ENCODE measurements at places on chromosomes 12 and 14.

DNA sequence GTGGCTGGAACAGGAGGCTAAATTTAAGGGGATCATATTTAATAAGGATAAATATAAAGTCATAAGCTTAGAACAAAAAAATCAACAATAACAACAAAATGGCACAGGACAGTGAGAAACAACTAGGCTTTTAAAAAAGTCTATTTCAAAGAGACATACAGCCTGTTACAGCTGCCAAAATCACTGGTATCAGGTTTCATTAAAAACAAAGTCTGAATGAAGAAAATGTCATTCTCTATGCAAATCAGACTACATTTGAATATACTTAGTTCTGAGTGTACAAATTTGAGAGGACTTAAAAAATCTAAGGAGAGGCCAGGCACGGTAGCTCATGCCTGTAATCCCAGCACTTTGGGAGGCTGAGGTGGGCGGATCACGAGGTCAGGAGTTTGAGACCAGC lies 44.0 kb downstream of the TFCP2 start:
- DNase-seq: no peak

DNA sequence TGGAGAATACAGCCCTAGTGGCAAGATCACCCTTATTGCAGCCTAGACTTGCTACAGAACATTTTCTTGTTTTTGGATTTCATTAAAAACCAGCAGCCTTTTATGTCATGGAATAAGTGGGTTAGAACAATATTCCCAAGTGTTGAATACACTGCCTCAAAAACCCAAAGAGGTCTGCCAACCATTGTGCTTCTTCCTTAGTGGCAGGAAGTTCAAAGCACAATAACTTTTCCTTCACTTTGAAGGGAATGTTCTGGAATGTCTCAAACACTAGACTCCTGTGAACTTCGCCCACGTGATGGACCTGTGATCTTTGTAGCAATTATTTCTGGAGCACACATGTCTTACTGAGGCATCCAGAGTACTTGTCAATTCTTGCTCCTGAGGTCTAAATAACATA lies 8.5 kb downstream of the SLC17A8 start:
- DNase-seq: no peak

- DNase-seq: no peak
Observed at GRCh38 chr12:110921262-110921661, 883 bp upstream of the MYL2 start.

DNA sequence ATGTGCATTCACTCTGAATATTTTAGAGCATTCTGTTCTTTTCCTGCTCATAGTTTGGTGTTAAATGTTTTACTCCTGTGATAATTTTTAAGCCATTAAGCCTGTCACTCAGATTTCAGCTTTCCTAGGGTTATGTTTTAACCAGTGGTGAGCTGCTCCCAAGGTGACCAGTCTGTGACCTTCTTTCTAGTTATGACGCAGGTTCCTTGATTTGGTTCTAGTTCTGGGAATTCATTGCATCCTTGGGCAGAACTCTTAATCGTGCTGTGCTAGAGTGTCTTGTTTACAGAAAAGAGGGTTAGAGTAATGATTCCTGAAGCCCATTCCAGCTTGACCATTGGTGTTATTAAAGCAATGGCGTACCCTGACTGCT lies 2.2 kb downstream of the GABARAPL1 start:
- DNase-seq: no peak

GRCh38 chr12:25249931-25250738 lies 594 bp downstream of the KRAS start:
- DNase-seq: no peak

- DNase-seq: no peak
Observed at GRCh38 chr12:12019881-12020280, 50.9 kb upstream of the BCL2L14 start.

DNA sequence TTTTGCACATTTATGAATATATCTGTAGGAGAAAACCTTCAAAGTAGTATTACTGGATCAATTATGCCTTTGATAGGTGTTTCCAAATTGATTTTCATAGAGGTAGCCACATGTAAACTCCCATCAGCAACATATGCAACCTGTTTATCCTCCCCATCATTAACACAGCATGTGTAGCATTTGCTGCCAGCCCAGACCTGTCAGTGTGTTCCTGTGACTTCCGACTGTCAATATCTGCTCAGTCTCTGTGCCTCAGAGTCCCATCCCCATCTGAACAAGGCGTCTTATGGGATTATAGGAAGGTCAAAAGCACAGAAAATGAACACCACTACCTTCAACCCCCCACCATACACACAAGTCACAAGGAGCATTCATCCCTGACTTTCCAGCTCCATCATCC lies 9.5 kb upstream of the CAPRIN2 start:
- no peak for DNase-seq

GRCh38 chr14:50399251-50400032 lies 2.8 kb upstream of the CDKL1 start:
- DNase-seq: no peak

DNA sequence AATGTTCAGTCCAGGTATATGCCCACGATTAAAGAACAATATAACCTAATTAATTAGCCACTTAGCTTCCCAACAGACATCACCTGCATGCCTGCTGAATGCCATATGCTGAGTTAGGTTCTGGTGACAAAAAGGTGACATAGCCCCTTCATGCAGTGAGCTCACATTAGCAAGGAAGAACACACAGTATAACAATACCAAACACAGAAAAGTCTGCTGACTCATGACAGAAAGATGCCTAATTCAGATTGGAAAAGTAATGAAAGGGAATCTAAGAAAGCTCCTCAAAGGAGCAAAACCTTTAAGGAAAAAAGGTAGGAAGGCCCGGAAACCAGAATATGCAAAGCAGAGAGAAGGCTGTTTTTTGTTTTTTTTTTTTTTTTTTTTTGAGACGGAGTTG lies 59.0 kb downstream of the FERMT2 start:
- DNase-seq: no peak

- DNase-seq: no peak
Observed at GRCh38 chr14:61662437-61663311, 32.6 kb upstream of the HIF1A start.
